ENCODE measurements at places on chromosomes 6 and 20.

DNA sequence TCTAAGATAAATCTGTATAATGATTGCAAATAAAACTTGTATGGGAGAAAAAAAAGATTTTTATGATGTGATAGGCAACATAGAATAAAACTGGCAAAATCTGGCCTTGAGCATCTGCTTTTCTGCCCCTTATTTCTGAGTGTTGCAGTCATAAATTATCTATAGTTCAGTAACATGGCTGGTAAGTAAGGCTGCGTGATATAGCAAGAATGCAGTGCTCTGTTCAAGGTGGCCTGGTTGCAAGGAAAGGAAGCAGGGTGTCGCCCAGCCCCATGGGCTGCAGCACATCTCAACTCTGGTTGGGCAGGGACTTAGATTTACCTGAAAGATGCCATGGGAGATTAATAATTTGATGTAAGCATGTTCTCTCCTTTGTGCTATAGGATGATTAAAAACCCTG lies 579.5 kb downstream of the LMBRD1 start:
- no peak for DNase-seq

GRCh38 chr20:4681991-4682401 lies 39.7 kb upstream of the PRND start:
- DNase-seq, result no peak

DNA sequence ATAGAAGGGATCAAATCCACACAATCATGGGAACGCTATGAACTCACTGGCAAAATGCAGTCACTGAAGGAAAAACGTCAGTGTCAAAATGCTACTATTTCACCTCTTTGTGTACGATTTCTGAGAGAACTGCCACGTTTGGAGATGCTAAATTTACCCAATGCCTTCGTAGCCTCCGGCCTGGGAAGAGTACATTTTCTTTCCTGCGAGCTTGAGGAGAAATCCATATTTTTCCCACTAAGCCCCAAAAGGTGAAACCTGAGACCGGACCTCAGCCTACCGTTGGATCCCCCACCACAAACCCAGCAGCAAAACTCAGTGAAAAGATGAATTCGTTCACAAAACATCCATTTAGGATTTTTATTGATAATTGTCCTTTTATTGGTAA lies 131.7 kb downstream of the GPX5 start:
- no peak for DNase-seq

DNA sequence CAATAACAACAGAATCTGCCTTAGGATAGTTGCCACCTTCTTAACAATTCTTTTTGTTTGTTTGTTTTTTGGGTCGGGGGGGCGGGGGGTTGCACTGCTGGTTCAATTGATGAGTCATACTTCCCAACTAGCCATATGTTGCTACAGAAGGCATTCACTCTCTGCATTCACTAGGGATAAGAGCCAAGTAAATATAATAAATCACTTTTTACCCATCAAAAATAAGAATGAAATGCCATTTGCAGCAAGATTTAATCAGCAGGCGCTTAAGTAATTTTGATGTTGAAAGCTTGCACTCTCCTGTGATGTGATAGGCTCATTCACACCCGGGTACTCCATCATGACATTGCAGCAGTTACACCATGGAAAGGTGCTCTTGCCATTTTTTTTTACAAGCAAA lies 209.8 kb downstream of the HIVEP2 start:
- no peak for DNase-seq

GRCh38 chr6:342832-343179 lies 48.7 kb upstream of the IRF4 start:
- DNase-seq, result no peak

DNA sequence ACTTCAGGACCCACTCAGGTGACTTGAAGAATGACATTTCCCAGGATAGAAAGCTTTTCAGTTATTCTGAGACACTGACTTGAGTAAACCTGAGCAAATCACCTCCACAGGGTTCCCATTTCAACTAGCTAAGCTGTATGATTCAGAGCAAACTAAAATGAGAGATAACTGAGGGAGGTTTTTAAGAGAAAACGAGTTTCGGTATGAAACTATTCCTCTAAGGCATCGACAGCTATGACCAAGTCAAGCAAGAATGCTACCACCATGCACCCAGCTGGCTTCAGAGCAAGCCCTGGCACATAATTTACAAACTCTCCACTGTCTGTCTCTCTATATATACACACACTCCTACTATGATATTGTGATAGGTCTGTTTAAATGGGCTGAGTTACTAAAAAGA lies 75.4 kb downstream of the PERP start:
- DNase-seq, result no peak

Measured in H1 (cell line).